ENCODE measurements at places on chromosomes 6 and 20.
A peak's percentile ranks its signal among the peaks of the same experiment; 100 is the strongest.

DNA sequence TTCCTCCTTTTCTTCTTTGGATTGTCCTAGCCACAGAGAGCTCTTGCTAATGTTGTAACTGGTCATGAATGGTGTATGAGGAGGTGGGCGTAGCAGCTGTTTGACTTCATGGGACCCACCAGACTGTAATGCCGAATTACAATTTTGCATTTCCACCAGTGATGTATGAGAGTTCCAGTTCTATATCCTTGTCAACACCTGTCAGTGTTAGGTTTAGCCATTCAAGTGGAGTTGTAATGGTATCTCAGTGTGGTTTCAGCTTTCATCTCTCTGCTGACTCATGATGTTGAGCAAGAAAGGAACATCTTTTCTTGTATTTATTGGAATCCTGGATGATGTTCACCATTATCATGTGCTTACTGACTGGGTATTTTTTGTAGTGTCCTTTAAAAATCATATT, 5.1 kb downstream of the IGF2R start:
- no peak for DNase-seq
- H3K27me3 ChIP-seq = no peaks in the 10 kb centered on the region
- peak overlapping the region; percentile 60 for H3K27ac ChIP-seq
- H3K4me1 ChIP-seq = peaks cover 51% of the 10 kb centered on the region
- H3K36me3 ChIP-seq = no peaks in the 10 kb centered on the region
- H3K4me3 ChIP-seq = no peak overlapping the region

GRCh38 chr6:21180800-21181337, 412.7 kb upstream of the SOX4 start:
- no peaks in the 10 kb centered on the region for H3K27me3 ChIP-seq
- H3K4me3 ChIP-seq = no peak overlapping the region
- H3K36me3 ChIP-seq = no peaks in the 10 kb centered on the region
- no peaks in the 10 kb centered on the region for H3K4me1 ChIP-seq
- no peak for DNase-seq
- H3K27ac ChIP-seq = no peak overlapping the region

DNA sequence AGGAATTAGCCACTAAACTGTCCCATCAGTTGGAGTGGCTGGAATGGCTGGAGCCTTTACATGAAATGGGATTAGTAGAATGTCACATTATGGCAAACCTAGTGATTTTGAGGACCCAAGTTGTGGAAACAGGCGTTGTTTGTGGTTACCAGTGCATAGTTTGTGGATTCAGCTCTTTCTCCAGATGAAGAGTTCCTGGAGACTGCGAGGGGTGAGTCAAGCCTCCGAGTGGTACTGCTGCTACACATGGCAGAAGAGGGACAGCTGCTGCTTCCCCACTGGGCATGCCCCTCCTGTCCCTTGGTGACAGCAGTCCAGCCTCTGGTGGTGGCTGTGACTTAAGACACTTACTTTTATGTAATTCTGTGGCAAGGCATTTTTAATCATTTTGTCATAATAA, 94.2 kb upstream of the SCP2D1 start:
- peaks cover 3% of the 10 kb centered on the region for H3K4me1 ChIP-seq
- H3K27me3 ChIP-seq = no peaks in the 10 kb centered on the region
- no peak overlapping the region for H3K27ac ChIP-seq

- peaks cover 6% of the 10 kb centered on the region for H3K4me1 ChIP-seq
- no peak overlapping the region for H3K4me3 ChIP-seq
- no peaks in the 10 kb centered on the region for H3K36me3 ChIP-seq
- no peak overlapping the region for H3K27ac ChIP-seq
- no peaks in the 10 kb centered on the region for H3K27me3 ChIP-seq
- DNase-seq = no peak
Observed at GRCh38 chr6:14673201-14673600, 555.6 kb downstream of the CD83 start.

DNA sequence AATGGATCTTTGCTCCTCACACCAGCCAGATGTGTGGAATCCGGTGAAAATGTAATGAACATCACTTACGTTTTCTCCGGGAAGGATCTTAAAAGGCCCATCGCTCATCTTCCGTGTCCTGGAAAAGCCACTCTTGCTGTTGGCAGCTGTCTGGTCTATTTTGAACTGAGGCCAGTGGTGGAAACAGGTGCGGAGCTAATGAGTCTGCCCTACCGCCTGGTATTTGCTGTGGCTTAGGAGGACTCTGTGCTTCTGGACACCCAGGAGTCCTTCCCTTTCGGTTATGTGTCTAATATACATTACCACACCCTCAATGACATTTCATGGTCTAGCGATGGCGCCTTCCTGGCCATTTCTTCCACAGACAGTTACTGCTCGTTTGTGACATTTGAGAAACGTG, 264.2 kb upstream of the PREP start:
- H3K4me1 ChIP-seq = no peaks in the 10 kb centered on the region
- H3K36me3 ChIP-seq = no peaks in the 10 kb centered on the region
- H3K4me3 ChIP-seq = no peak overlapping the region
- H3K27ac ChIP-seq = no peak overlapping the region
- no peak for DNase-seq

- no peak for DNase-seq
- no peaks in the 10 kb centered on the region for H3K27me3 ChIP-seq
- peaks cover 27% of the 10 kb centered on the region for H3K4me1 ChIP-seq
- no peak overlapping the region for H3K27ac ChIP-seq
Observed at GRCh38 chr6:159002432-159003155, 2.6 kb upstream of the RSPH3 start.

DNA sequence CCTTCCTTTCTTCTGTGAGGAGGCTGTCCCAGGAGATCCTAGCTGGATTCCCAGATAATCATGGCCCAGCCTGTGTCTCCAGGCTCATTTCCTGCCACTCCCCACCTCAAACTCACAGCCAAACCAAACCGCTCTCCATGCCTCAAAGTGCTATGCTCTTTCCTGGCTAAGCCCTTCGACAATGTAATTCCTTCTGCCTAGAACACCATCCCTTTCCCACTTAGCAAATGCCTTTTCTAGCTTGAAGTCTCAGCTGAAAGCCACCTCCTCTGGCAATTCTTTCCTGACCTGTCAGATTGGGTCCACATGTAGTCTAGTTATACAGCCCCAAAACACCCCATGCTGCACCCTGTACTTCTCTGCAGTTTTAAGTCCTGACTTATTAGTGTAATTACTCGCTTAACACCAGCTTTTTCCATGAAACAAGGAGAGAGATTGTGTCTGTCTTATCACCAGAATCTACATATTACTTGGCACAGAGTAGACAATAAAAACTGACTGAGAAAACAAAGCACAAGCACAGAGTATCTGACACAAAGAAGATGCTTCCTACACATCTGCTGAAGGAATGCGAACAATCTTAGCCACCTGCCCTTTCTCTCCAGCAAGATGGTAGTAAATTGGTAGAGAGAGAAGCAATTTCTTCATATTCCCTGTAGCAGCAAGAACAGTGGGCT, 5.4 kb downstream of the TRIM26 start:
- no peak overlapping the region for H3K4me3 ChIP-seq
- H3K27me3 ChIP-seq = no peaks in the 10 kb centered on the region
- peak overlapping the region; percentile 13 for H3K27ac ChIP-seq

DNA sequence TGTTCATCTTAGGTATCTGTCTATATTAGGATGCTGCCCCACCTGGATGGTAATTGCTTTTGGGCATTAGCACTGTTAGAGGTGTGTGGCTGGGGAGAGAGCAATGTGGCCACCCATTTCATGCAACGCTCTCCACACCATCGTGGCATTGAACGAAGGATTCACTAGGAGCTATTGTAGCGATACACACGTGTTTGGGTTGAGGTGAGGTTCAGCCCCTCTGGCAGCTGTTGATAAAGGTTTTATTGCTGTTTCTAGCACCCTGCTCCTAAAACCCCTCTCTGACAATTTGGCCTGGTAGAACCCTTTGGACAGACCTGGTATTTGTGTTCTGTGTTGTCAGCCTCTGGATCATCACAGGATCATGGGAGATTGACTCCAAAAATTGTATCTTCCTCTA, 280.9 kb downstream of the PRL start:
- H3K36me3 ChIP-seq = no peaks in the 10 kb centered on the region
- no peak for DNase-seq
- no peaks in the 10 kb centered on the region for H3K27me3 ChIP-seq
- no peaks in the 10 kb centered on the region for H3K4me1 ChIP-seq

- H3K27ac ChIP-seq = peak overlapping the region; percentile 24
- H3K27me3 ChIP-seq = peaks cover 20% of the 10 kb centered on the region
- no peak for DNase-seq
- no peaks in the 10 kb centered on the region for H3K36me3 ChIP-seq
Observed at GRCh38 chr20:59159493-59160376, 3.9 kb upstream of the ZNF831 start.

- H3K36me3 ChIP-seq = no peaks in the 10 kb centered on the region
- H3K4me1 ChIP-seq = no peaks in the 10 kb centered on the region
- no peak within 1 kb of the TSS for H3K4me3 ChIP-seq
Observed at GRCh38 chr20:45701873-45702272, at the start of gene WFDC13. Gene WFDC13, plus strand, starts transcription at chr20:45702038. Its CDS starts 86 bp downstream, at chr20:45702124.

GRCh38 chr6:131628726-131629125, 684 bp upstream of the MED23 start:
- H3K27me3 ChIP-seq = no peaks in the 10 kb centered on the region
- H3K4me1 ChIP-seq = peaks cover 48% of the 10 kb centered on the region
- no peak for DNase-seq
- H3K27ac ChIP-seq = peak overlapping the region; percentile 87
- H3K36me3 ChIP-seq = peaks cover 14% of the 10 kb centered on the region
- H3K4me3 ChIP-seq = peak overlapping the region; percentile 81

GRCh38 chr20:23200413-23200812, 114.3 kb upstream of the CD93 start:
- no peak overlapping the region for H3K4me3 ChIP-seq
- H3K36me3 ChIP-seq = no peaks in the 10 kb centered on the region
- no peaks in the 10 kb centered on the region for H3K27me3 ChIP-seq
- no peak for DNase-seq

DNA sequence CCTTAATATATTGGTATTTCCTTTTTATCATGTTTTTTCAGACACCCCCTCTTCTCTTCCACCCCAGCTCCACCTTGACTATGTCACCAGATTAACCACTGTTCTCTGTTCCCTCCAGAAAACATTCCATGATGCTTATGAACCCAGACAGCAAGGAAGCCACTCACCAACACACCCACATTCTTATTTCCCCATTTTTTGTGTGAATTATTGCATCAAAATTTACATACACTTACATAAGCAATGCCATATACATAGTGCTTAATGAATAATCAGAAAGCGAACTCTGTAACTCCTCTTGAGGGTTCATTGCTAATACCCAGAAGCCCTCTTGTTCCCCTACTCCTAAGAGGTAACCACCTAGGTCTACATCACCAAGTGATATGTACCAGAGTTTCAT, 182.3 kb upstream of the CDYL start:
- H3K27me3 ChIP-seq = no peaks in the 10 kb centered on the region
- no peak overlapping the region for H3K4me3 ChIP-seq
- no peaks in the 10 kb centered on the region for H3K36me3 ChIP-seq
- no peak for DNase-seq

- no peaks in the 10 kb centered on the region for H3K36me3 ChIP-seq
- H3K27me3 ChIP-seq = no peaks in the 10 kb centered on the region
- H3K4me1 ChIP-seq = peaks cover 3% of the 10 kb centered on the region
- no peak overlapping the region for H3K4me3 ChIP-seq
- H3K27ac ChIP-seq = no peak overlapping the region
Observed at GRCh38 chr6:73965539-73966029, 269.6 kb downstream of the CD109 start.

DNA sequence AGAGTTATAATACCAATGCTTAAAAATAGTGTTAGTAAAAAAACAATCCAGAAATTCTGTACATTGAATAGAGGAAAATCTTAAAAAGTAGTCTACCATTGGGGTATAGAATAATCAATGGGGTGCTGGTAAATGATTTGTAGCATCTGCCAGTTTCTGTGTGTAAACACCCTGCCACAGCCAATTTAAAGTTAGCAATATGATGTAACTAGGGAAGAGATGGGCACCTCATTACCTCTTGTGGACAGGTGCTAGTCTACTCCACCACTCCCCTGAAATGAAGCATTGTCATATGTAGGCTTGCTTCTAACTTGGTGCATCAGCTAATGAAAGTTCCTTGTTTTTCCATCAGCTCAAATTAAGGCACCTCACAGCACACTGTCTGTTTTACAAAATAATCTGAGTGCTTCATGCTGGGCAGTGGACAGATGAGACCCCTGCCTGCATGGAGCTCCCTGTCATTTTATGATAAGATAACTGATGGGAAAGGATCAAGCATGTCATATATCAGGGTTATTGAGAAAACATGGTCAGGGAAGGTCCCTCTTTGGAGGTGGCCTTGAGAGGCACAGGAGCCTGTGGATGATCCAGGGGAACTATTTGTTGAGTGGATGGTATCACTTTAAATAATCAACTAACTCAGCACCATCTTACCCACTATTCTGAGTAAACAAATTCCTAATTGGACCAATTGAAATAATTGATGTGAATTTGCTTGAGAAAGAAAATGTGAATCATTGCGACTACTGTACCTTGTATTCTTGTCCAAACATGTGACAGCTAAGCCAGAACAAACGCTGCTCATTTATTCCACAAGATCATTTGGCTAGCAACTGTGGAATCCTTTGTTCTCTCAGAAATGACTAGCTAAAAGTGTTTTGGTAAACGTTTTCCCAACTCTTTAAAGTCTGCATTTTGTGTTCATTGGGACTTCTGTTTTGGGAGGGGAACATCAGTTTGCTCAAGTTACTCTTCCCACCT, 45.9 kb upstream of the CSE1L start:
- H3K36me3 ChIP-seq = peaks cover 79% of the 10 kb centered on the region
- H3K27me3 ChIP-seq = no peaks in the 10 kb centered on the region
- DNase-seq = no peak
- no peak overlapping the region for H3K4me3 ChIP-seq

- no peaks in the 10 kb centered on the region for H3K36me3 ChIP-seq
- DNase-seq = no peak
- H3K27me3 ChIP-seq = peaks cover 4% of the 10 kb centered on the region
- no peak overlapping the region for H3K4me3 ChIP-seq
- no peaks in the 10 kb centered on the region for H3K4me1 ChIP-seq
- no peak overlapping the region for H3K27ac ChIP-seq
Observed at GRCh38 chr6:25829375-25829774, 2.5 kb downstream of the SLC17A1 start.

- no peaks in the 10 kb centered on the region for H3K27me3 ChIP-seq
- no peak for DNase-seq
- H3K4me3 ChIP-seq = no peak overlapping the region
Observed at GRCh38 chr6:2674857-2675256, 75.9 kb downstream of the MYLK4 start.

DNA sequence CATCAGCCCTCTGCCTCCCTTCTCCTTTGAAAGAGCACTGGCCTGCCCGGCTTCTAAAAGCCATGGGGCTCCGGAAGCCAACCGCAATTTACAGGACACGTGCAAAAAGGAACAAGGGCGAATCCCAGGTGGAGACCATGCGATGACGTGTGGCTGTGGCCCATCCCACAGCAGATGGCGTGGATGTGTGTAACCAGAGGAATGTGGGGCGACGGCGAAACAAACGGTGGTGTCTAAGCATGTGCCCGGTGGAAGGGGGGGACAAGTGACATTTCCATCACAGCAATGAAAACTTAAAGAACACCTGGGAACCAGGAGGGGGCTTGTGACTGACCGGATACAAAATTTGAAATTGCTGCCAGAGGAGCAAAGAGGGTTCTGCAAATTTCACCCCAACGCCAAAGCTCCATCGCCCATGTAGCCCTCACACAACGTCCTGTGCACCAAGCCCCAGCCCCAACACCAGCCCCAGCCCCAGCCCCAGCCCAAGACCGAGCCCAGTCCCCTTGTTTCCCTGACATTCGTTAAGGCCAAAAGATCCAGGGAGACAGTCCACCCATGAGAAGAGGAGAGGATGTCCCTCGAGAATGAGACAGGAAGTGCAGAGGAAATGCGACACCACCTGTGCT, 159.7 kb upstream of the ZNF337 start:
- DNase-seq = no peak
- H3K36me3 ChIP-seq = no peaks in the 10 kb centered on the region
- H3K27ac ChIP-seq = no peak overlapping the region
- H3K4me1 ChIP-seq = peaks cover 42% of the 10 kb centered on the region

GRCh38 chr6:25006565-25007001, 70.8 kb upstream of the RIPOR2 start:
- peak overlapping the region; percentile 89 for H3K27ac ChIP-seq
- no peaks in the 10 kb centered on the region for H3K27me3 ChIP-seq
- DNase-seq = no peak
- H3K4me1 ChIP-seq = peaks cover 65% of the 10 kb centered on the region
- H3K4me3 ChIP-seq = no peak overlapping the region

Measured in suprapubic skin (tissue), 4 donors.